ENCODE measurements at places on chromosomes 12 and 14.

DNA sequence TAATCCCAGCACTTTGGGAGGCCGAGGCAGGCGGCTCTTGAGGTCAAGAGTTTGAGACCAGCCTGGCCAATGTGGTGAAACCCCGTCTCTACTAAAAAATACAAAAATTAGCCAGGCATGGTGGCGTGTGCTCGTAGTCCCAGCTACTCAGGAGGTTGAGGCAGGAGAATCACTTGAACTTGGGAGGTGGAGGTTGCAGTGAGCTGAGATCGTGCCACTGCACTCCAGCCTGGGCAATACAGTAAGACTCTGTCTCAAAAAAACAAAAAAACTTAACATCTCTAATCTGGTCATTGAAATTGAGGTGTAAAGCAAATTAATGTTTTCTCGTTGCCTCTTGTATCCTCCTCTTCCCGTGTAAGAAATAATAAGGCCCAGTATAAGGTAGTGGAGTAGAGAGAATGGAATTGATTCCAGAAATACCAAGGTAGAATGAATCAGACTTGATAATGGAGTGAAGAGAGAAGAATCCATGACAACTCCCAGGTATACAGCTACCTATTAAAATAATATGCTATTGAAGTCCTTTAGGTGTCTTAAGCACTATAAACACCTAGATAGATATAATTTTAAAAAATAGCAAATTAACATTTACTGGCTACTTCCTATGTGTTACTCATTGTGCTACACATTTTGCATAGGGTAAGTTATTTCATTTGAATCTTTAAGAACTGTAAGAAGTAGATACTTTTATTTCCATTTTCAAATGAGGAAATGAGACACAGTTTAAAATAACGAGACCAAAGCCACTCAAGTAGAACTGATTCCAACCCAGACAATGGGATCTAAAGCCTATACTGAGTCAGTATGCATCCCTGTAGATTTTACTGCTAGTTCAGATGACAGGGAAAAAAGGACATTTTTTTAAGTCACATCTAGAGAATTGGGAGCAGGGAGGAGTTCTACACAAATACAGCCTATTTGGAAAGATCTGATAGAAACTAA lies 23.2 kb downstream of the RAP1B start:
- DNase-seq: no peak

- DNase-seq: no peak
Measured at GRCh38 chr12:47846294-47846996, 26.7 kb upstream of the HDAC7 start.

GRCh38 chr14:23123419-23123818 lies 4.4 kb upstream of the CEBPE start:
- peak; percentile 41 for DNase-seq

DNA sequence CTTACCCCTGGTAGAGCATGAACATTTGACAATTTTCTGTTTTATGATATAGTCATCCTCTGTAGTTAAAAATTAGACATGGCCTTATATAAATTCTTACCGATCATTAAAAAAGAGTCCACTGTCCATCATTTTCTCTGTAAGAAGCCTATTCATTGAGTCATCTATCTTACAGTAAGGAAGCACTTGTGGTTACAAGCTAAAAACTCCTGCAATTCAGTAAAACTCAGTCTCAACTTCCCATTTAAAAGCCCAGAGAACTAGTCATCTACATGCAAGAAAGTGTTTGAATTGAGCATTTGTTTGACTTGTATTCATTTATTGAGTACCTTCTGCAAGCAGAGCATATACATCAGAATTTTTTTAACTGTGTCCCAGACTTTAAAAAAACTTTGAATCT lies 63.3 kb downstream of the GTF2A1 start:
- DNase-seq: no peak

DNA sequence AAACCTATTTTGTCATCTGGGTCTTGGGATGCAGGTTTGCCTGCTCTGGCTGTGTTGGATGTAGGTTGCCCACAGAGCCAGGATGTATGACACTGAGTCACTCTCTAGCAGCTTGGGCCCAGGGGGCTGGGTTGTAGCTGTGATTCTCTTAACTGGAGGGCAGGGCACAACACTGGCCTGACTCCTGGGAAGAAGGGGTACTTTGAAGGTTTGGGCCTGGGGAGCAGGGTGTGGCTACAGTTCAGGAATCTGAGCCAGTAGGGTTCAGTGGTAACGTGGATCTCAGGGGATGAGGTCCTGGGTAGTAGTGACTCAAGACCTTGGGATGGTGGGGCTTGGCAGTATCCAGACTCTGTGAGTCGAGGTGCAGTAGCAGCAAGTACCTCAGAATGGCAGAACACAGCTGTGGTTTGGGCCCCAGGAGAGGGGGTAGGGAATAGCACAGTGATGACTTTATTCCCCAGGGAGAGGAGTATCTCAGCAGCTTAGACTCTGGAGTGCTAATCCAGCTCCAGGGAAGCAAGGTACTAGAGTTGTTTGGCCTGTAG lies 25.7 kb downstream of the TBC1D15 start:
- peak; percentile 85 for DNase-seq

DNA sequence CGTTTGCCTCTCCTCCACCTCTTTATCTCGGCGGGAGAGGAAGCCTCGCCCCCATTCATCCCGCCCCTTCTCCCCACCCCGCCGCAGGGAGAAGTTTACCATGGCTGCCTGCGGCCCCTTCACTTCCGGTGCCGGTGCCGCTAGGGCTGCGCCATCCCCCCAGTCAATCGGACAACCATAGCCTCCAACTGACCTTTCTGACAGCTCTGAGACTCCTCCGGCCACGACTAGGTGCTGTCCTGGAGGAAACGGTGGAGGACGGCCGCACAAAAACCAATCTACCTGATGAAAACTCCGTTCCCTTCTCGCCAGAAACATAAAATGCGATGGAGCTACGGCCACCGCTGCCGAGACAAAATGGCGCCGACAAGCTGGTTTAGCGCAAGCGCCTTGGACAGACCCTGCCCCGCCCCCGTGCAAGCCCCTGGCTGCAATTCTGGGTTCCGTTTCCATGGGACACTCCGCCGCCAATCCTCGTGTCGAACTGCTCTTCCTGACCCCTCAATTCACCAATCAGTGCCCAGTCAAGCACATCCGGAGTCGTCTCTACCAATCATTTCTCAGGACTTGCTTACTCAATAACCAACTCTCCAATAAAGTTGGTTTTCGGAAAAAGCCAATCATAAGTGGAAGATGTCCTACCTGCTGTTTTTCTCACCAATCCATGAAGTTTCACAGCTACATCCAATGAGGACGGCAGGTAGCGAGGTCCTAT lies 436 bp upstream of the ARID4A start:
- DNase-seq: peak; percentile 100

GRCh38 chr14:100734031-100734990 lies 7.6 kb downstream of the DLK1 start:
- no peak for DNase-seq

DNA sequence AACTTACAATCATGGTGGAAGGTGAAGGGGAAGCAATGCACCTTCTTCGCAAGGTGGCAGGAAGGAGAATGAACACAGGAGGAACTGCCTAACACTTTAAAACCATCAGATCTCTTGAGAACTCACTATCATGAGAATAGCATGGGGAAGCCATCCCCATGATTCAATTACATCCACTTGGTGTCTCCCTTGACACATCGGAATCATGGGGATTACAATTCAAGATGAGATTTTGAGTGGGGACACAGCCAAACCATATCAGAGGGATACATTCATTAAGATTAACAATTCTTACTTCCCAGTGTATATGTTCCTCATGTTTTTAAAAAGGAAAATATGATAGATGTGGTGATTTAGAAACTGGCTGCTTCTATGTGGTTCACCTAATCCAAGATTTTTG lies 117.9 kb downstream of the PDE3A start:
- DNase-seq: no peak

DNA sequence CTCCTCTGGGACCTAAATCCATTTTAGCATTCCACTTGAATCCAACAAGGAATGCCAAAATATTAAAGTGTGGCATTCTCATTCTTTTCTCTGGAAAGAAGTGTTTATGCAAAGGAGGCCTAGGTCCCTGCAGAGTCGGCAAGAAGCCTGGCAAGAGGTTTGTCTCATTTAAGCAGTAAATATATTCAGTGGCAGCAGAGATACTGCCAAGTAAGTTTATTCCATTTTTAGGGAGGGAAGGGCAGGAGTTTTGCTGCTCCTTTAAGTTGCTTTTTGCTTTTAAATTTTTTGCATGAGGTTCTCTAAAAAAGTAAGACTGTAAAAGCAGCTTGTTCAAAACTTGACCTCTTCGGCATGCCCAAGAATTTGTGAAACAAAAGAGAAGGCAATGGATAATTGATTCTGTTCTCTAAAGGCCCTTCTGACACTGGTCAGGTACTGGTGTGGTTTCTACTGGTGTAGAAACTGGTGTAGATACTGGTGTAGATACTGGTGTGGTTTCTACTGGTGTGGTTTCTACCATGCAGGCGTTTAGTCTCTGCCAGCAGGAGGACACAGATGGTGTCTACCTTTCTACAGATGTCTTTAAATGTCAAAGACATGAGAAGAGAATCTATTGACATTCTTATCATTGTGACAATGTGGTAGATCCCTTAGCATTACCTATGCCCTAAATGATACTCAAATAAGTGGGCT lies 107.3 kb downstream of the SAMD4A start:
- DNase-seq: no peak

GRCh38 chr14:90060312-90060964 lies 1.4 kb upstream of the KCNK13 start:
- peak; percentile 51 for DNase-seq

DNA sequence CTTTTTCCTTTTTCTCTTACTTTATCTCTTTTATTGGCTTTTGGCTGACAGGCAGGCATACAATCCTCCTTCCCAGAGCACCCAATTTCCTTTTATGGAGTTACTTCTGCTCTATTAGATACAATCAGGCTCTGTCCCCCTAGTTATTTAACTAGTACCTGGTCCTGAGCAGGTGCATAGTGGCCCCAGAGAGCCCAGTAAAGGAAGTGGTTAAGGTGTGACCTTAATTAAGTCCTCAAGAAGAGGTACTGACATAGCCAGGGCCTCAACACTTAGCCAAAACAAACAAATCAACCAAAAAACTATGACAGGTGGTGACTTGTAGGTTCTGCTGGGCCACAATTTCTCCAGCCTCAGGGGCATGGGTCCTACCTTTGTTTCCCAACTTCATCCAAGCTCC lies 82.9 kb downstream of the CCDC60 start:
- DNase-seq: no peak

DNA sequence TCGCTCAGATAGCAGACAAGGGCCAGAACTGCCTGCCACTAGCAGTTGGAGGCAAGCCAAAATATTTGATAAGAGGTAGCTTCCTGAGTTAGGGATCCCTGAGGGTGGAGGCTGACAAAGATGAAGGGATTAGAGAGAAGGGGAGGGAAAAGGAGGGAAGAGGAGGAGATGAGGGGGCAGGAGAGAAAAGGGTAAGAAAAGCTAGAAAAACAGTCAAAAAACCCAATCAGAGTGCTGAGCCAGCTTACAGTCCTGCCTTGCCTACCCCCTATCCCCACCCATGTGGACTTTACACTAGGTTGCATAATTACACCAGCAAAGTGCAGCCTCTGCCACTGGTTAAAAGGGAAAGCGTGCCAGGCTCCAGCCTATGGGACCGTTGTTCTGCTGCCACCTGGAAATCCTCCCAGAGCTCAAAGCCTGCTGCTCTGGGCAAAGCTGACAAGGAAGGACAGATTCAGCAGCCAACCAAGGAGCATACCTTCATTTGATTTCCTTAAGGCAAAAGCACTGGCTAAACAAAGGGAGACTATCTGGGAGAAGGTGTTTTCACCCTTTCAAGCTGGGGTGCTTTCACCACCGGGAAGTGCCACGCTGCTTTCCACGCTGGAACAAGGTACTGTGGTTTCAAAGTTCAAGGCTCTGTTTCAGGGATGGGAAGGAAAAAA lies 3.8 kb upstream of the NUMB start:
- peak; percentile 58 for DNase-seq

DNA sequence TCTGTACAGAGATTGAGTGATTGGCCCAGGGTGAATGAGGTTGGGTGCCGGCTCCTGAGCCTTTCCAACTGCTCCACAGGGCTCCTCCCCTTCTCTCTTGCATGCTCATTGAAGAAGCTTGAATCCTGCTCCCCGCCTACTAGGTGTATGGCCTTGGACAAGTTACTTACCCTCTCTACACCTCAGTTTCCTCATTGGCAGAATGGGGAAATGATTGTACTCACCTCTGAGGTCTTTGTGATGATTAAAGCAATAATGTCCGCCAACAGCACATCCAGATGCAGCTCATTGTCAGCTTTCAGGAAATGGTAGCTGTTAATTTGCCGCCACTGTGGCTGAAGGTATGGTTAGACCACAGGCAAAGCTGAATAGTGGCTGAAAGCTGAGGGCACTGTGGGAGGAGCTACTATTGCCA lies 174.1 kb downstream of the CRADD start:
- no peak for DNase-seq

- DNase-seq: no peak
Measured at GRCh38 chr12:18612971-18613370, 124.8 kb downstream of the PLCZ1 start.

GRCh38 chr14:73660511-73660910 lies 15.7 kb downstream of the DNAL1 start:
- no peak for DNase-seq

GRCh38 chr12:68445824-68446223 lies 113.7 kb upstream of the MDM1 start:
- peak; percentile 71 for DNase-seq

GRCh38 chr12:22935090-22935489 lies 310.1 kb downstream of the ETNK1 start:
- DNase-seq: no peak

- DNase-seq: no peak
Measured at GRCh38 chr14:55512421-55512820, 67.6 kb upstream of the KTN1 start.

GRCh38 chr14:51479584-51480325 lies 172.0 kb upstream of the FRMD6 start:
- peak; percentile 42 for DNase-seq
